ENCODE measurements at places on chromosomes 1 and 21.
A peak's percentile ranks its signal among the peaks of the same experiment; 100 is the strongest.

DNA sequence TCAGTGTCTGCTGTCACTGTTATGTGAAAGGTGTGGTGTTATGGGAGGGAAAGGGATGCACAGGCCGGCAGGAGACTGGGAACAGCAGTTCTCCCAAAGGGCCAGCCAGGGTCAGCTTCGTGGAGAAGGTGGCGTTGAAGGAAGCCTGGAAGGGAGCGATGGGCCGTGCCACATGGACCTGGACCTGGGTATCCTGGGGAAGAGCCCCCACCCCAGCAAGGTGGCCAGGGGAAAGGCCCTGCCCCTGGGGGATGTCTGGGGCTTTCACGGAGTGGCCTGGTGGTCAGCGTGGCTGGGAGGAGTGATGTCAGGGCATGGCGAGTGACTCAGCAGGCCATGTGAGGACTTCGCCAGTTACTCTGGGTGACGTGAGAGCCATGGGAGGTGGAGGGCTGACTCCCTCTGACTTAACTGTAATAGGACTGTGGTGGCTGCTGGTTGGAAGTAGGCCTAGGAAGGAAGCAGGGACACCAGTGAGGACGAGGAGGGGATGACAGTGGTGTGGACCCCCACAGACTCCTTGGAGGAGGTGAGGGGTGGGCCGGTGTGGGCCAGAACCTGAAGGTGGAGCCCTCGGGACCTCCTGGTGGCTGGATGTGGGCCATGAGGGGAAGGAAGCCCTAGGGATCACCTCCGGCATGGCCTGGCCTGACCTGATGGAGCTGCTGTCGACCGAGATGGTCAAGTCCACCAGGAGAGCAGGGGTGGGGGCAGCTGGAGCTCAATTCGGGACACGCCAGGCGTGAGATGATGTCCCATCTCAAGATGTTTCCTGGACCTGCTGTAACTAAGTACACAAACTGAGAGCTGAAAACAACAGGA is 54.5 kb downstream of the BACE2 start:
- DNase-seq, result peak; percentile 25

DNA sequence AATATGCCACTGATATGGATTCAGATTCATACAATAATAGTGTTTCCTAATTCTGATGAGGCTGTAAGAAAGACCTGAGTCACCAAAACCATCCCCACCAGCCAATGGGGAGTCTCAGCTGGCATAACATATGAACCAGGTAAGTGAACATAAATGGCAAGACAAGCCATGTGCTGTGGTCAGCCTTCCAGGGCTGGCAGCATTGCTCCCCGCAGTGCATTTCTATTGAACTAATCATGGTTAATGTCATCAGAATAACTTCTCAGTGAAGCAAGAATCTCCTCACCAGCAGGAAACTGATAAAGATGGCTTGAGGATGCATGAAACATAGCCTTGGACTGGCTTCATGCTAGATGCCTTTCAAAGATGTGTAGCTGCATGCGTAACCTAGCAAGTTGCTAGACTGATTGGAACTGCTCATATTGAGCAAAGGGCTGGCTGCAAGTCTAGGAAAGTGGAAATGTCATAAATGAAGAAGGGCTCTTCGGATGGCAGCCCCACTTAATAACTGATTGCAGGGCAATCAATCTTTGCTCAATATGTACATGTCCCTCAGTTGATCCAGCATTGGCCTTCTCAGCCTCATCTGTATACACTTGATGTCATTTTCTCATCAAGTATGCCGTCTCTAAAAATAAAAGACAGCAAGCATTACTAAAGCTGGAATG is 88.0 kb downstream of the NTNG1 start:
- DNase-seq, result no peak

- no peak for DNase-seq
These were observed 145.7 kb upstream of the BARHL2 start for GRCh38 chr1:90862782-90863181.

GRCh38 chr1:62882201-62883104 is 98.5 kb downstream of the ATG4C start:
- DNase-seq, result no peak

GRCh38 chr1:163928069-163928468 is 606.3 kb downstream of the NUF2 start:
- DNase-seq, result no peak

GRCh38 chr1:223824287-223824686 is 21.5 kb downstream of the TP53BP2 start:
- DNase-seq, result no peak

- DNase-seq, result no peak
These were observed 11.7 kb downstream of the STUM start for GRCh38 chr1:226560243-226560642.

DNA sequence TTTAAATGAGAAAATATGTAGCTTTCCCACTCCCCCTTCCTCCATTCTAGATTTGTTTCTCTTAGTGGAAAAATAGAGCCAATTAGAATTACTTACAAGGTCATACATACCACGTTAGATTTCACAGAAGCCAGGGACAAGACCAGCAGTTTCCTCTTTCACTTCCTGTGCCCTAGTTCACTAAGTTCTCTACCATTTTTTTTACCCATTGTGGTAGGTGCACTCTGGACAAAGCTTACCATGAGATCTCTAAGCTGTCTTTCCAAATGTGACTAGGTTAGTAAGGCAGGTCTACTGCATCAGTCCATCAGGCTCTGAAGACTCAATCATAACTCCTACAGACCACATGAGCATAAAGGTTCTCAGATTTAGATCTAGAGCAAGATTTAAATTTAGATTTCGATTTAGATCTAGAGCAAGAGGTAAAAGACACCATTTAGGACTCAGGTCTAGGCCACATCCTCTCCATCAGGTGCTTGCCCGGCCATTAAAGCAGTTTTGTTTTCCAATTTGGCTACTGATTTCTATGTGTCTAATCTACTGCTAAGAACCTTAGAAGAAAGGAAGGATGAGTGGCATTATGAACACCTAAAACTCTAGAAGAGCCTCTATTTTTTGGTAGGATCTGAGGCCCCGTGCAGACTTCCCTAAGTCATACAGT is 235.3 kb downstream of the FAF1 start:
- peak; percentile 36 for DNase-seq

- DNase-seq, result no peak
These were observed 1.8 kb downstream of the CDKN2C start for GRCh38 chr1:50971748-50972305.

- DNase-seq, result peak; percentile 24
These were observed 26.9 kb upstream of the LRRC3 start for GRCh38 chr21:44428281-44428960.

- no peak for DNase-seq
These were observed 1359.6 kb downstream of the PLA2G4A start for GRCh38 chr1:188188317-188188716.

- DNase-seq, result no peak
These were observed 908.9 kb upstream of the ADGRL2 start for GRCh38 chr1:80891871-80892270.

GRCh38 chr1:109118089-109118488 is 4.2 kb downstream of the ELAPOR1 start:
- no peak for DNase-seq

- peak; percentile 92 for DNase-seq
These were observed 58.9 kb downstream of the VPS26C start for GRCh38 chr21:37208056-37208721.

DNA sequence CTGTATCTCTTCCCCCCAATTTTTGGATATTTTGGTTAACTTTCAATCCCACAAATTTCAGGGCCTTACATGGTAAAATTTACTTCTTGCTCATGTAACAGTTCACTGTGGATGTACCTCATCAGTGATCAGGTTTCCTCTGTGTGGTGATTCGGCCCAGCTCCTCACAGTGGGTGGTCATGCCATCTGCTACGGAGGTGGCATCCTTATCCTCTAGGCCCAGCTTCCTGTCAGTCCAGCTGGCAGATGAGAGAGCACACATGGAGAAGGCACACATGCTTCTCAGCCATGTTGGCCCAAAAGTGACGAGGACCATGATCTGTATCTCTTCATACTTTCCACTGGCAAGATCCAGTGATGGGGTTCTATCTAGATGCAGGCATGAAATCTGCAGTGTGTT is 27.2 kb downstream of the PCBP3 start:
- no peak for DNase-seq

DNA sequence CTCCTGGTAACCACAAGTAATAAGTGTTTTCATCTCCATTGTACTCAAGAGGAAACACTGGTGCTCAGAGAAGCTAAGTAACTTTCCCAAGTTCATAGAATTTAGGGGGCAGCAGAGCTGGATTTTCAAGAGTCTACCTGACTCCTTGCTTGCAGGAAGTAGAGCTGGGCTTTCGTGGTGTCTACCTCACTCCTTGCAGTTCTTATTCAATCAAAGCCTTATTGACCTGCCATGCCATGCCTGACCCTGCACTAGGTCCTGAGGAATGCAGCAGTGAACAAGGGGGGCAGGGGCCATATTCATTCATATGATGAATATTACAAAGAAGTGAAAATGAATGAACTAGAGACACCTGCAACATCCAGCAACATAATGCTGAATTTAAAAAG is 93.3 kb downstream of the GLIS1 start:
- no peak for DNase-seq

- no peak for DNase-seq
These were observed 19.7 kb downstream of the MRPS6 start for GRCh38 chr21:34093083-34093482.

- no peak for DNase-seq
These were observed 20.1 kb upstream of the MAP1LC3C start for GRCh38 chr1:242019018-242019417.

DNA sequence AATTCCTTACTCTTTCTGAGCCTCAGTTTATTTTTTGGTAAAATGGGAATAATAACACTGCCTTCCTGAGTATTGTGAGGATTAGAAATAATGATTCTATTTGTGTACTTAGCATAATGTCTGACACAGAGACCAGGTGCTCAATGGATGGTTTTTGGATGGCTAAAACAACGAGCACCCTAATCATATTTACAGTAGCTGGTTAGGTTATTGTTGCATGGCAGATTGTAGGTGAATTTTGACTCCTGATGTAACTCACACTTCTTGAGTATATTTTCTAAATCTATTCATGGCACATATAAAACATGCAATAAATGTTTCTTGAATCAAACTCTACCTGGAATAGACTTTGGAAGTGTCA is 11.9 kb upstream of the DUSP10 start:
- no peak for DNase-seq

GRCh38 chr1:63622849-63623566 is 29.8 kb downstream of the PGM1 start:
- DNase-seq, result no peak

DNA sequence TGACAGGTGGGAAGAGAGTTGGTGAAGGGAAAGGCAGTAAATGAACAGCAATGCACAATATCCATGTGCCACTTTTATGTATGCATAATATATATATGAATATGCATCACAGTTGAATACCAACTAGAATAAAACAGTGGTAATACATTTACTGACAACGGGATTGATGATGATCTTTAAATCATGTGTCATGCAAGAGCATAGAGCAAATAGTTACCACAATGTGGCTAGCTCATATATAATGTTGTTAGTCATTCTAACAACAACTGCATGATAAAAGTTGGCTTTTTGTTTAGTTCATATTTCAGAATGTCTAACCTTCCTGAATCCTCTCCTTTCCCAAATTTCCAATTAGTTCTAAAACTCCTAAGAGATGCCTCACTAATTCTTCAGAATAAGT is 46.4 kb downstream of the GORAB start:
- no peak for DNase-seq

- DNase-seq, result no peak
These were observed 64.2 kb downstream of the PIK3CD start for GRCh38 chr1:9715536-9716226.

DNA sequence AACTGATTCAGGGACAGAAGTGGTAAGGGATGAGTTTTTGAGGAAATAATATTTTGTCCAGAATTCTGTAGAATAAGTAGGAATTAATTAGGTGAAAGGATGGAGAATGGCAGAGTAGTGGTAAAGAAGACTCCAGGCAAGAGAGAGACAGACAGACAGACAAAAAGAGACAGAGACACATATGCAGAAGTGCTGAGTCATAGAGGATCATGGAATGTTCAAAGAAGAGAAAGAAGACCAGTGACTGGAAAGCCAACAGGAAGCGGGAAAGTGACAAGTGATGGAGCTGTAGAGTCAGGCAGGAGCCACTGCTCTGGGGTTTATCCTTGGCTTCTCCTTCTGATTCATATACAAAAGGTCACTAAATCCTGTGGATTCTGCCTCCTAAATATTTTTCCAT is 85.9 kb downstream of the UROD start:
- DNase-seq, result no peak

DNA sequence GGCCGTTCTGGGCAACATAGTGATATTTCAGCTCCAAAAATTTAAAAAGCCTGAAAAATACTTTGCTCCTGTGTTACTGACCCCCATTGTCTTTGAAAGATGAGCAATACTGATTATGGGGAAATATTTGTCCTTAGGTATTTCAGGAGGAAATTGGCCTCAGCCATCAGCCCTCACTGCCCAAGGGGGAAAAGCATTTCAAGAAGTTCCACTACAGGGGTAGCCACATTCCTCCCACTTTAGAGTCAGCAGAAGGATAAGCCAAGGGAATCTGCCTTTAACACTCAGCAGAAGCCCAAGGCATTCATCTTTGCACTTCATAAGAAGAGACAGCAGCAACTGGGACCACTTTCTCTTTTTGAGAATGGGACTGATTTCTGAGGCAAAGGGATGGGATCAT is 40.5 kb upstream of the ZNF326 start:
- no peak for DNase-seq

- no peak for DNase-seq
These were observed 16.1 kb downstream of the COL6A1 start for GRCh38 chr21:45997495-45998275.

DNA sequence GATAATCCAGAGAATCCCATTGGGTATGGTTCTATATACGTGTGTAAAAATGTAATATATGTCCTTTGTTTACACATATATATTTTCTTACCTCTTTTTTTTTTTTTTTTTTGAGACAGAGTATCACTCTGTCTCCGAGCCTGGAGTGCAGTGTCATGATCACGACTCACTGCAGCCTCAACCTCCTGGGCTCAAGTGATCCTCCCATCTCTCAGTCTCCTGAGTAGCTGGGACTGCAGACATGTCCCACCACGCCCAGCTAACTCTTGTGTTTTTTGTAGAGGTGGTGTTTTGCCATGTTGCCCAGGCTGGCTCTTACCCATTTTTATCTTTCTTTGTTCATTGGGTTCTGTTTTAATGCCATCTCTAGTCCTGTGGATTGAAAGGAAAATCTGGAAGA is 59.5 kb downstream of the ZBTB17 start:
- DNase-seq, result no peak
